ENCODE measurements at places on chromosomes 12 and 14.

DNA sequence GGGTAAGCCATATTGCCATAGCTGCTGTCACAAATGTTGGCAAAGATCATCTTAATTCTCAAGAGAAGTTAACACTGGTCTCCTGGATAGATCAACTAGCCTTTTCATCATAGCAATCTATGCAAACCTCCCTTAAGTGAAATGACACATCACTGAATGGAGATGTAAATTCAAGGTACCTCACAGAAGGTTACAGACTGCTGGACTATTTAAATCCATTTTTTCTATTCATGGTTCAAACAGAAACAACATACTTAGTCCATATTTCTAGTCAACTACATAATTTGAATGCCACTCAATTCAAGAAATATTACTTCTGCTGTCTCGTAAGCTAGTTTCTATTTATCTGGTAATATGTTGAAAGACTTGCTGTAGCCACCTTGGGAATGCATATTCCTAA lies 748.3 kb downstream of the C12orf50 start:
- DNase-seq = no peak

- no peak for DNase-seq
These were observed 10.1 kb downstream of the FGF6 start for GRCh38 chr12:4435537-4435936.

DNA sequence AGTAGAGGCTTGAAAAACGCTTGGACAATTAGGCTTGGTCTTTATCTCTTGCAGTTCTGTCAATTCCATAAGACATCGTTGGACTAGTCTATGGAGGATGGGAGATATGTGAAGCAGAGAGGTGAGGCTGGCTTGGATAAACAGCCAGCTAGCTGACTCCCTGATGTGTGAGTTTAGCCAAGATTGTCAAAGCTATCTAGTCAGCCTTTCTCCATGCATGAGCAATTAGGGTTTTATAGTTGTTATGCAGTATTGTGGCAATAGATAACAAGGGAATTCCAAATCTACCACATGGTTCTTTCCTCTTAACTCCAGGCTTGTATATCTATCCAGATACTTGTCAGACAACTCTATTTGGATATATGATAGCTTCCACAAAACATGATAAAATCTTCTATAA lies 153.6 kb upstream of the NRXN3 start:
- DNase-seq = no peak

- no peak for DNase-seq
These were observed 100.5 kb downstream of the LRRC74A start for GRCh38 chr14:76926521-76927251.

DNA sequence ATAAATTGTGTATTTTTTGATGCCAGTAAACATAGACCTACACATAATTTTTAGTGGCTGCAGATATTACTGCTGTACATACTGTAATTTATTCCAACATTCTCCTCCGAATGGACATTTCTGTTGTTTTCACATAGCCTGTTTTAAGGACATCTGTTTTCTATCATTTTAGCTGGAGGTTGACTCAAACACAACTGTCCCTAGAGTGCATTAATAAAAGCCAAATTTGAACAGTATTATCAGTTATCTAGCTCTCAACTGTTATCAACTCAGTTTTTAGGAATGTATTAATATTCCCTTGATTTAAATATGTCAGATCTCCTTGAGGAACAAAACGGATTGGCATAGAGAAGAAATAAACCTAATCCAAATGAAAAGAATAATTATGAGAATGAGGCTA lies 17.2 kb upstream of the PIWIL1 start:
- DNase-seq = no peak

DNA sequence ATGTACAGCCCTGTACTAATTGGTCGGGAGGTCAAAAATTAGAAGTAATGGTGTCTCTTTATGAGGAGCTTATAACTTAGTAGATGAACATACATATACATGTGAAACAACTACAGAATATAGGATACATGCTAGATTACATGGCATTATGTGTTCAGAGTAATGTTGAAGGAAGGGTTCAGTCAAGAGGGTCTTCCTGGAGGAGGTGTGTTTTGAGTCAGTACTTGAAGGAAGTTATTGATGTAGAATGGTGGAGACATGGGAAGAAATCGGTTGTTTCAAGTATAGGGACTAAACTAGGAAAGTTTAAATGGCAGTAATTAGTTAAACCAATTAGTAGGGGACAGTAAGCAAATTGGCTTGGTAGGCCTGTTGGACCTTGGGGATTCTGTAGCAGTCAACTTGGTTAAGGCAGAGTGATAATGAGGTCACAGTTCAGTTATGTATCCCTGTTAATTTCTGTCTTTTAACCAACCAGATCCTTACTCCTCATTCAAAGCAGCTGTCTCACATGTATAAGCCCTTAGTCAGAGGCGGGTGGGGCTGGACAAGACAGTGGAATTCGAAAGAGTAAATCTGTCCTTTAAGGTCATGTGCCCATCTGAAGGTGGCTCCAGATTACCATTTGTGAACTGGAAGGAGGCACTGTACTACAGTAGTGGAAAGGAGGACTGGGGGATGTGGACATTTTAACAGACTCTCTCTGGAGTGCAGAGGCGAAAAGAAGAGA lies 3.5 kb upstream of the ANKRD52 start:
- DNase-seq = no peak

DNA sequence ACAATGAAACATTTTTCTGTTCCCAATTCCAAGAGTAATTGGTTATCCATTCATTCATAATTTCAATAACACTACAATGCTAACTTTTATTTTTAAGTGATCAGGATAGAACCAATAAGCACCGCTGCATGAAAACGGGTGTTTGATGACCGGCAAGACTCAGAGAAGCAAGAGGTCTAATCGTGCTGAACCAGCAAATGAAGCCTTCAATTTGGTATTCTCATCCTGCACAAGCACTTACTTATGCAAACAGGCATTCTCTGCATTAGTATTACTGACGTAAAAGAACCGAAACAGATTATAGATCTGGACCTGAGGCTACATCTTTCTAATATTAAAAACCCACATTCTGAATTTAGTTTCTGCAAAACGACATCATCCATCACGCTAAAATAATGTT lies 67.7 kb downstream of the RBM19 start:
- peak; percentile 63 for DNase-seq

- no peak for DNase-seq
These were observed 79.1 kb upstream of the EGLN3 start for GRCh38 chr14:34029921-34030334.

- DNase-seq = no peak
These were observed 2.3 kb upstream of the CLEC4C start for GRCh38 chr12:7749442-7749841.

DNA sequence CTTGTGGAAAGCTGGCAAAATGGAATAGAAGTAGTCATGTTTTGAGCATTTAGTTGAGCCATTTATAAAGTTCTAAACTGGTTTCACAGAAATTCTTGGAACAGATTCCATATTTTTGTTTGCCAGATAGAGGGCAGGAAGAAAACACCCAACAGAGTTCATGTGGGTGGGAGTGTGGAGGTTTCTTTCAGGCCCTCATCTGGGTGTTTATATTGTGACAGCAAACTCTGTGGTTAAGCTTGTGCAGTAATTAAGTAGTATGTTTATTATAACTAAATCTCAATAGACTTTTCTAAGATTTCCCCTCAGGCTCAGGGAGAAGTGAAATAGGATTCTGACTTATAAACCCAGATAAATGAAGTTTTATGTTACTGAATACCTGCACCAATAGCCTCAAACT lies 57.4 kb downstream of the SPPL3 start:
- DNase-seq = no peak

GRCh38 chr14:99041820-99042174 lies 230.2 kb downstream of the BCL11B start:
- DNase-seq = no peak

- no peak for DNase-seq
These were observed 579 bp upstream of the BLOC1S1 start for GRCh38 chr12:55715169-55715764.

GRCh38 chr12:29427964-29428363 lies 47.0 kb upstream of the ERGIC2 start:
- no peak for DNase-seq

GRCh38 chr14:31200702-31200990 lies 6.9 kb downstream of the HECTD1 start:
- no peak for DNase-seq

GRCh38 chr14:90785876-90786450 lies 30.3 kb downstream of the TTC7B start:
- no peak for DNase-seq
